Cortex of kidney (tissue), 1 donor: ENCODE measurements at places on chromosomes 7 and 10.

DNA sequence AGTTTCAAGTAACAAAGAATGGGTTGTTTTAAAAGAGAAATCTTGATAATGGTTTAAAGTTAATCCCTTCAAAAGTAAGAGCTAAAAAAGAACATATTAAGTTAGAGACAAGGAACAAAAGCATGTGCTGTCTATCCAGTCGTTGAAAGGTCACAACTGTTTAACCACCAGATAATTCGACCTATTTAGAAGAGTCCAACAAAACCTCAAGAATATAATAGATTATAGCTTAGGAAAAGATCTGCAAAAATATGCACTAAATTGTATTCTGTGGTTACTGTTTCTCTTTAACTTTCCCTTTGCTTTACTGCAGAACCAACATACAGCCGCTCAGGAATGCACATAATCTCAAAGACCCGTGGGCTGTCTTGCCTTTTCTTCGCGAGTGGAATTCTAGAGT lies 74.9 kb downstream of the PCGF5 start:
- no peak for DNase-seq

DNA sequence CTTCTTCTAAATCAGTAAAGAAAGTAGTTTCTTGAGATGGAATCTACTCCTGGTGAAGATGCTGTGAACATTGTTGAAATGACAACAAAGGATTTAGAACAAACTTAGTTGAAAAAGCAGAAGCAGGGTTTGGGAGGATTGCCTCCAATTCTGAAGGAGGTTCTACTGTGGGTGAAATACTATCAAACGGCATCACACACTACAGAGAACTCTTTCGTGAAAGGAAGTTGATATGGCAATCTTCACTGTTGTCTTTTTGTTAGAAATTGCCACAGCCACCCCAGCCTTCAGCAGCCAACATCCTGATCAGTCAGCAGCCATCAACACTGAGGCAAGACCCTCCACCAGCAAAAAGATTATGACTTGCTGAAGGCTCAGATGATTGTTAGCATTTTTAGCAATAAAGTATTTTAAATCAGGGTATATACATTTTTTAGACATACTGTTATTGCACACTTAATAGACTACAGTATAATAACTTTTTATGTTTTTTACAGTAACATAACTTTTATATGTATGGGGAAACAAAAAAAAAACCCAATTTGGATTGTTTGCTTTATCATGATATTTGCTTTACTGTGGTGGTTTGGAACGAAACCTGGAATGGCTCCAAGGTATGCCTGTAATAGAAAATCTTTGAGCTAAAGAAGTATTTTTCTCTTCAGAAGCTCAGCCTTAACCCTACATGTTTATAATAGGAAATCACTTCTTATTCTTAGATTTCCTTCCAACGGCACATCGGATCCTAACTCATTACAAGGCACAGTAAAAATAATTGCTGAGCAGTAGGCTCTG lies 257.3 kb downstream of the LRMDA start:
- DNase-seq = no peak

DNA sequence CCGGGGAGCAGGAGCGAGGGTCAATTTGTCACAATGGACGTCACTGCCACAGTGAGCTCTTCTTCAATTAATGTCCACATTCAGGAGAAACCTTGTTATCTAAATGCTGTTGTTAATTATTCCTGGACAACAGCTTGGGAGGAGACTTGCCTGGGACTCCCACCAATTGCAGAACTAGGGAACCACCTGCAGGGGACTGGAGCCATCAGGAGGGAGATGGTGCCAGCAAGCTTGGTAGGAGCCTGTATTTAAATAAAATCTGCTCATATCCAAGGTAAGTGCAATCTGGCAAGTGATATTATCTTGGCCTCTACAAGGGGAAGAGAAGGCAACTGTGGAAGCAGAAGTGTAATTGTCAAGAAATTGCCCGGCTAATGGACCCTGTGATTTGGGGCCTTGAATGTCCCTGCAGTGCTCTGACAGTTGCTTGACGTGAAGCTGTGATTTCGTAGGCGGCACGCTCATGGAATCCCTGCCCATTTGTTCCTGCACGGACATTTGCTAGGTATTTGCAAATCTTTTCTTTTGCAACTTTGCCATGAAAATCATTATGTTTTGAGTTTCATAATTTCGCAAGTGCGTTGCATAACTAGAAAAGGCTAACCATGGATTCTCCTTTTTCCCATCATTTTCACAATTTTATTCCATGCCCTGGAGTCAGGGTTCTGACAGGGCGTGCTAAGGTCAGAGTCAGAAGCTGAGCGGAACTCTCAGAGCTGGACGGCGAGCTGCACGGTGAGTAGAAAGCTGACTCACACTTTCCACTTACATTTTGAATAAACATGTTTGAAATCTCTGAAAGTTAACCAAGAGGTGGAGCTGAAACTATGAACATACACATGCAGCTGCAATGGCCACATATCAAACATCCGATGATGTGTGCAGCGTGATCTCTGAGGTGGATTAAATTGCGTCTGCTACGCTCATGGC lies 84.9 kb upstream of the TCERG1L start:
- no peak for DNase-seq

GRCh38 chr7:65239324-65239706 lies 134.3 kb upstream of the ZNF92 start:
- no peak for DNase-seq

GRCh38 chr7:130180571-130181262 lies 24.5 kb downstream of the TMEM209 start:
- DNase-seq = no peak

DNA sequence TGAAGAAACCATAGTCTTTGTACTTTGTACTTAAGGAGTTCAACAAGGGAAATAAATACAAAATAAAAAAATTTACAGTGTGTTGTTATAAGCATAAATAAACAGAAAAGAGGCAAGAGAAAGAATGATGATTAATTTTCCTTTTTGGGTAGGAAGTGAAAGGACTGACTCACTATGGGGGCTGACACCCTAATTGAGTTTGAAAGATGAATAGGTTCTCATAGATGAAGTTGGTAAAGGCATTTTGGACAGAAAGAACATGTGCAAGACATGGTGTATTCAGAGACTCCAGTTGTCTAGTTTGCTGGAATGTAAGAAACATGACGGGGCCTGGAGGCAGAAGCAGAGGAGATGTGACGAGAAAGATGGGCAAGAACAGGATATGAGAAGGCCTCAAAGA lies 83.7 kb downstream of the VPS50 start:
- no peak for DNase-seq

- DNase-seq = no peak
These were observed 650.5 kb downstream of the SORCS3 start for GRCh38 chr10:105291571-105291970.

- DNase-seq = no peak
These were observed 53.3 kb downstream of the AKAP9 start for GRCh38 chr7:91993976-91994375.

GRCh38 chr7:76358481-76359110 lies at the start of gene YWHAG:
YWHAG (minus strand) TSS chr7:76358991; CDS start chr7:76358808, 183 bp downstream.
- peak; percentile 61 for DNase-seq

DNA sequence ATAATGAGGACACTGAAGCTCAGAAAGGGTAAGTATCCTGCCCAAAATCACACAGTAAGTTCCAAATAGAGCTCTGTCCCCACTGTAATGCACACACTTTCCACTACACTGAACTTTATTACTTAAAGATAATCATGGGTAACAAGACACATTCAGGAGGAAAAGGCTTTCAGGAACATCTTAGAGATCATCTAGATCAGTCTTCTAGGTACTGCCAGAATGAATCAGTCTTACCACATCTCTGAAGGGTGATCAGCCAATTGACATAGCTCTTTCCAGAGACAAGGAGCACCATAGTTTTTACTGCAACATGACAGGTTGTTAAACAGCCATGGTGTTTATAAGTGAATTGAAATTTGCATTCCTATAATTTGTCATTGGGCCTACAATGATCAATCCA lies 5.4 kb upstream of the HERPUD2 start:
- no peak for DNase-seq

DNA sequence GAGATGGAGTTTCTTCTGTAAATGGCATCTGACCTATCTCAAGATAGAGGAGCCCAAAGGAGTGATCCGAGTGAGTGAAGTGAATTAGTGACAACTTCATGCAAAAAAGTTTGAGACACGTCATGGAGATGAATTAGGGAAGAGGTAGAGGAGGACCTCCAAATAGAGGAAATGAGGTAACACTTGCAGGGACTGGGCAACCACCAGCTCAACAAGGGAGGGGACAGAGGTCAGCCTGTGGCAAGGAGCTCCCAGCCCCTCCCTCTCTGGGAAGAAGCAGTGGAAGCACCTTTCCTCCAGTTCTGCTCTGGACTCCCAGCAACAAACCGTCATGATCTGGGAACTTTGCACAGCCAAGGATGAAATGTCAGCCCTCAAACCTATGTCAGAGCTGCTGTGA lies 83.5 kb upstream of the IKZF1 start:
- no peak for DNase-seq

DNA sequence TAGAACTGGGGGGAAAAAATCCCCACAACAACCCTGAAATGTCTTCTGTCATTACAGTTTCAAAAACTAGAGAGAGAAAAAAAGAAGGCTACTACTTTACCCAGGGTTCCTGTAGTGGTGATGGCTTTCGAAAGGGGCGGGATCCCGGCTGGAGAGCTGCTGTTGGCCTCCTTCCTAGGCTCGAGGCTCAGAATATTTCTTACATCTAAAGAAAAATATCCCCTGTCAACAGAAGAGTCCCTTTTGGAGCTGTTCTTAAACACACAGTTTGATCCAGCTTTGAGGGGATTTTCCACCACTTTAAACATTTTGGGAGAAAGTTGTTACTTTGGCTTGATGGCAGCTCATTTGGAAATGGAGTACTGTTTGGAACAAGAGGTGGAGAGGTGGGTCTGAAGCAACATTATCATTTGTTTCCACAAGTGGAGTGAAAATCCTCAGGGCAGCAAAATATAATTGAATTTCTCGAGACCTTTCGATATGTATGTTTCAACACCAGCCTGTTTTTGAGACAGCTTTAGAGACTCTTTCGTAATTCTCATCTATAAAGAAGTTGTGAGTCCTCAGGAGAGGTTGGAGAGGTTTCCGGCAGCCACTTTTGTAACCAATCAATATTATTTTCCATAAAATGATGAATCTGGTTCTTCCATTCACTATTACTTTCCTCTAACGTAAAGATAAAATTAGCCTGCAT lies 5.1 kb downstream of the HOXA13 start:
- no peak for DNase-seq

DNA sequence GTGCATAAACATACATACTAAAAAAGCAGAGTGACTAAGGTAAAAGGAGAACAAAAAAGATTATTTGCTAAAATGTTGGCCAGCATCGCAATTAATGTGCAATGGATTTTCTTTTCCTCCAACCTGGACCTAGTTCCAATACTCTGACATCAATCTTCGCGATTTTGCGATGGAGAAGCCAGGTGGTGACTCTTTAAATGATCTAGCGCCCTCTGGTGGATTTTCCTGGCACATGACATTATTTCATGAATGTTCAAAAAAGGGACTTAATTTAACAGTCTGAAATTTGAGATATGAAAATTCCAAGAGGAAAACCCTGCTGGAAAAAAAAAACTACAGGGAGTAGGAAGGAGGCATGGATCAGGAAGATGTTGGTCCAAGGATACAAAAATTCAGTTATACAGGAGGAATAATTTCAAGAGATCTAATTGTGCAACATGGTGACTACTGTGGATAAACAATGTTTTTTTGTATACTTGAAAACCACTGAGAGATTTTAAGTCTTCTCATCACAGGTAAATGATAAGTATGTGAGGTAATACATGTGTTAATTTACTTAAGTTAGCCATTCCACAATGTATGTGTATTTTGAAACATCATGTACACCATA lies 4.3 kb upstream of the KCNMA1 start:
- DNase-seq = no peak

- DNase-seq = peak; percentile 17
These were observed 1.4 kb downstream of the CAV1 start for GRCh38 chr7:116525913-116526861.

DNA sequence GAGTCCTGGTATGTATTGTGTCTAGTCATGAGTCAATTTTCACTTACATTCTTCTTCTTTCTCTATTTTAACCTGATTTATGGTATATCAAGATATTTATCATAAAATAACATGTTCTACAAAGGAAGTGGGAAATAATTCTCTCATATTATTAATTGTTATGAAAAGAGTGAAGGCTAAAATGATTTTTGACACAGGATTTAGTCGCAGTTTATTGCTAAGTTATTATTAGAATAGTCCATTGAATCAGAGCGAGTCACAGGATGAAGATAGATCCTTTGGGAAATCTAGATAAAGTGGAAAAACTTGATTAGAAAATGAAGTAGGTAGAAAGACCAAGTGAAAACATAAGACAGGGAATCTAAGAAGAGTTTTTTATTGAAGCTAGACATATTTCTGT lies 184.3 kb upstream of the DGKB start:
- no peak for DNase-seq

DNA sequence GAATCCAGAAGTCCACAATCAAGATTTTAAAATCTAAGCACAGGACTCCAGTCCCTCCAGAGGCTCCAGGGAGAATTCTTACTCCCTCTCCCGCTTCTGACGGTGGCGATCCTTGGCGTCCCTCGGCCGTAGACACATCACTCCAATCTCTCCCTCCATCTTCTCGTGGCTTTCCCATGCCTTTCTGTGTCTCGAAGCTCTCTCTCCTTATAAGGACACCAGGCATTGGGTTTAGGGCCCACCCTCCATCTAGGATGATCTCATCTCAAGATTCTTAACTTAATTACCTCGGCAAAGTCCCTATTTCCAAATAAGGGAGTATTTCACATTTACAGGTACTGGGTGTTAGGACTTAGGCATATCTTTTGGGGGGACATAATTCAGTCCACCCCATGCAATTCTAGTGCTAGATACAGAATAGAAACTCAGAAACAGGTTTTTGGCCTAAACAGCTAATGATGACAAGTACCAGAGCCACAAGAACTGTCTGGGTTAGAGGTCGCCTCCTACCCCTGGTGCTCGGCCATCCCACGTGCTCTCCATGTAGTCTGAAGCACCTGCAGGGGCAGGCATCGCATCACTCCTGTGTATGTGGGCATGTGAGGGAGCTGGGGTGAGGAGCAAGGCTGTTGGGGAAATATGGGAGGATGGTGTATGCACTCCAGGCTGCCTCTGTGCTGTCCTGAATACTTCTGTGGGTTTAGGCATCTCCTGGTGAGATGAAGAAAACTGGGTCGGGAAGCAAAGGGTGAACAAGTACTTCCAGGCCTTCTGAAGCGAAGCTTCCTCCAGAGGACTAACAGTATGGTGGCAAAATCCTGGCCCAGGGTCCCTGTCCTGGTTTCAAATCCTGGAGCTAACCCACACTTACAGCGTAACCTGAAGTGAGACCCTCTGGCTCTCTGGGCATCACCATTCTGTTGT lies 298.3 kb upstream of the ZMIZ1 start:
- DNase-seq = no peak

- no peak for DNase-seq
These were observed 11.7 kb upstream of the CALML3 start for GRCh38 chr10:5512881-5513612.
